ENCODE measurements at places on chromosomes 6 and 20.

- no peak for DNase-seq
Observed at GRCh38 chr20:37379967-37380828, 34.3 kb downstream of the SRC start.

GRCh38 chr20:58622671-58623578 lies 28.2 kb upstream of the STX16 start:
- DNase-seq = no peak

GRCh38 chr6:36650848-36651478 lies 27.6 kb upstream of the CDKN1A start:
- DNase-seq = no peak

DNA sequence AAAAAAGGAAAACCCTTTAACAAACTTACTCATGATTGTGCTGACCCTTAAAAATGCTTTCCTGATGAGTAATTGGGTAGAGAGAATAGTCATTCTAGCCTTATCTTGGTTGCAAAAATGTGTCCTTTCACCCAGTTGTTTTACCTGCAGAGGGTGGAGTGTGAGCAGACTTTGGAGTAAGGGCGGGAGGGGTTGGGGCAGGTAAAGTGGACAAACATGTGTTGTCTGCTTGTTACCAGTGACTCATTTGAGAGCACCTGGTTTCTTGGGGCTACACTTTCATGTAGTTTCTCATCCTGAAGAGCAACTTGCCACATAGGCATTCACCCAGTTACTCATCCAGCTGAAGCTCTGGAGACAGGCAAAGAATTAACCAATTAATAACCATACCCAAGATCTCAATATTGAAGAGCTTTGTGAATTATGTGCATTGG lies 121.1 kb downstream of the TNFRSF21 start:
- no peak for DNase-seq

- no peak for DNase-seq
Observed at GRCh38 chr6:35611240-35611639, 77.5 kb downstream of the FKBP5 start.

DNA sequence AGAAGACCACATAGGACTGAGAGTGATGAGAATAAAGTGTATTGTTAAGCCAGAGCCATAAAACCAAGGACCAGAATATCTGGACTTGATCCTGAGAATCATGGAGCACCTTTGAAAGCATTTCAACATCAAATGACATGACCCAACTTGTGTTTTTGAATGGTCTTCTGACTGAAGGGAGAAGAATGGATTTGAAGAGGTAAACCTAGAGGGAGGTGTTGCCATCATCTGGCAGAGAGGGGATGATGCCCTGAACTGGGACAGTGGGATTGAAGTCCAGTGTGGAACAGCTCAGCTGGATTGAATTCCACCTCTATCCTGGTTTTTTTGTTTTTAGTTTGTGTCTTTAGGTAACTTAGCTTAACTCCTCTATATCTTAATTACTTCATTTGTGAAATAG lies 570.0 kb downstream of the TBC1D32 start:
- DNase-seq = no peak

- no peak for DNase-seq
Observed at GRCh38 chr6:127415096-127415495, 44.1 kb downstream of the KIAA0408 start.

DNA sequence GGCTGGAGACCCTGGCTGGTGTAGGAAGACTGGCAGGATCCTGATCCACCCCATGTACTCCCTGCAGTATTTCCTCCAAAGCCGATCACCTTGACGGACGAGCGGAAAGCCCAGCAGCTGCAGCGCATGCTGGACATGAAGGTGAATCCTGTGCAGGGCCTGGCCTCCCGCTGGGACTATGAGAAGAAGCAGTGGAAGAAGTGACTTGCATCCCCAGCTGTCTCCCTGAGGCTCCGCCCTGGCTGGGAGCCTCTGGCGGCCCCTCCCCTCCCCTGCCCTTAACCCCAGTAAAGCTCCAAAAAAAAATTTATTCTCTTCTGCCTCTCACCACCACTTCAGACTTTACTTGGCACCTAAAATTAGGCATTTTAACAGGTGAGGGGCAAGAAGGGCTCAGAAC lies 7.0 kb downstream of the COX4I2 start:
- no peak for DNase-seq

GRCh38 chr6:159317430-159317829 lies 148.2 kb downstream of the FNDC1 start:
- DNase-seq = no peak

DNA sequence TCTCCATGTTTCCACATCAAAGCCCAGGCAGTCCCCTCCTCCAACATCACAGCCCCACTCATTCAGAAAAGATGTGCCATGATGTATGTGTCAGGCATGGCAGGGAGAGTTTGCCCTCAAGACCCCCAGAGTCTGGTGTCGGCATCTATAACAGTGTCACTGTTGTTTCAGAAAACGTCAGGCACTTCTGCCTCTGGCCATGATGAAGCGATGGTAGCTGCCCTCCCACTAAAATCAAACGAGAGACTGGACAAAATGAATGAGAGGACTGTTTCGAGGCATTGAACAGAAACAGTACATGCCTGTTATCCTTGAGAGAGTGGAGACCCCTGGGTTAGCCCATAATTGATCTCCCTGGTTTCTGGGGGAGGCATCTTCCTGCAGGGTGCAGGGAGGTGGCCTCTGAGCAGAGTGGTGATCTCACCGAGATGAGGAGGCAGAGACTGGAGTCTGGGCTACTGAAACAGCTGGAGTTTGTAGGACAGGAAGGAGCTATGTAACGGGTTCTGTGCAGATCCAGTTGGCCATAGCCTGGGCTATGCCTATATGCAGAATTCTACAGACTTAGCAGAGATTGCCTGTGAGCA lies 144.5 kb downstream of the SYCP2 start:
- no peak for DNase-seq

GRCh38 chr6:107531868-107532267 lies 42.0 kb downstream of the SOBP start:
- DNase-seq = no peak

- no peak for DNase-seq
Observed at GRCh38 chr20:35729283-35729807, 12.7 kb downstream of the RBM39 start.

- DNase-seq = no peak
Observed at GRCh38 chr20:43972692-43973091, 58.0 kb downstream of the TOX2 start.

DNA sequence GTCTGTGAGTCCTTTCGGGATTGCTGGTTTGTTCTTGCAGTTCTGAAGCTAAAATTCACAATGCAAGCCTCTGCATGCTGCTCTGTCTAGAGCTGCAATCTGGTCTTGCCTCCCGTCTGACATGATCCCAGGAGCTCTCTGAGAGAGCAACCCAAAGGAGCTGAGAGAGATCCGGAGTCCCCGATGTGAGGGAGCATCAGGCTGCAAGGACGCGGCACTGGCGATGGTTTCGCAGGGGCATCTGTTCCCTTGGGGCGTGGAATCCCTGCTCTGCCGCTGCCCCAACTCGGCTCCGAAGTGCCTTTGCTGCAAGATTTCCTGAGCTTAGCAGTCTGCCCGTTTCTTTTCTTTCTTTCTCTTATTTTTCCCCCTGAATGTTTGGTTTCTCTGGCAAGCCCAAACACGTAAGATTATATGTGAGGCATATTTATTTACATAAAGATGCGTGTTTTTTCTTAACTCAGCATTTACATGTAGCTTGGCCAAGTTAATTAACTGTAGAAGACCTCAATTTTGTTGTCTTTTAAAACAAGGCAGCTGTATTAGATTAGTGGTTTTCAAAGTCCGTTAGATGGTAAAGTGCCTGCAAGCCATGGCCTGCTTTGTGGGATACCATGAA lies 873.0 kb downstream of the KIF16B start:
- no peak for DNase-seq

DNA sequence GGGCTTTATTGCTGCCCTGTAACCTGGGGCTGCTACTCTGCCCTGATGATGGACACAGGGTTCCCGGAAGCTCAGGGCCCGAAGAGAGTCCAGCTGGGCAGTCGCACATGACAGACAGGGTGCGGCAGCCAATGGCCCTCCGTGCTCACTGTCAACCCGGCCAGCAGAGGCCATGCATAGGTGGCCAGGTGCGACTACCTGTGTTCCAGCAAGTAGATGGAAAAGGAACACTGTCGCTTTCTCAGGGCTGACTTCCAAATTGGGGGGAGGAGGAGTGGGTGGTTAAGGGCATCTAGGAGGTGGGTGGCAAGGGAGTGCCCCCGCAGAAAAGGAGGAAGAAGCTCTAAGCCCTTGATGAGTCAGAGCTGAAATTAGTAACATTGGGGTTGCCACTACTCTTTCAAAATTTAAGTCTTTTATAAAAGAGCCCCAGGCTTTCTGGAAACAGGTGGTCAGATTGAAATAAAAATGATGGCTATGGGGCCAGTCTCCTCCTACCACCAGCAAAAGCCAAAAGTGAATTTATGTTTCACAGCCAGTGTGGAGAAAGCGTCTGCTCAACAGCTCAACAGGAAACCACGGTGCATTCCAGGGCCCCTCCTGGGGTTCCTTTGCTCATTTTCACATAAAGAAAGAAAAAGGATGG lies 2.3 kb upstream of the RAMACL start:
- DNase-seq = no peak

DNA sequence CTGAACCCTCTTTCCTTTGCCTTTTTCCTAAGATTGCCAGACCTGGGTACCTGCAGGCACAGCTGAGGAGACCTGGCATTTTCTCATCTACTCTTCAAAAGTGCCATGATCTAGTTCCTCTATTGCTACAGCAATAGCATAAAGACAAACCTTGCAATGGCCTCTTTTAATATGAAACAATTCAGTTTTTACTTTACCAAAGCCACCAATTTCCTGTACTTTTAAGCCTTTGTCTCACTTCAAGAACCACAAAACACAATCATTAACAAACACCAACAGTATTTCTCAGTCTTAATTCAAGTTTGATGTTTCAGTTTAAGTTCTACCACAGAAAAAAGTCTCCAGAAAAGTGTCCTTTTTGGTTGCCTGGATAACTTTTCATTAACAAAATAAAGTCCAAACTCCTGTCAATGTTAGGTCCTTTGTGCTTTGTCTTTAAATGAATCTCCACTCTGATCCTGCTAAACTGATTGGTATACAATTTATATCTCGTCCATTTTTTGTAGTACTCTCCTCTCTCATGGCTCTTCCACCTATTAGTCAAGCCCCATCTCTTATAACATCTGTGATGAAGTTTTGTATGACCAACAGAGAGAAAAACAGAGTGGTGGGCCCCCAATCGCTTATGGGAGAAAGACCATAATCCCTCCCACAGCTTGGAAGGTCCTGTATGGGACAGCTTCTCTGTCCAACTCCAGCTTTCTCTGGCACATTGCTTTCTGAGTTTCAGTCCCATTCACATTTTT lies 50.5 kb upstream of the THEMIS start:
- DNase-seq = no peak

DNA sequence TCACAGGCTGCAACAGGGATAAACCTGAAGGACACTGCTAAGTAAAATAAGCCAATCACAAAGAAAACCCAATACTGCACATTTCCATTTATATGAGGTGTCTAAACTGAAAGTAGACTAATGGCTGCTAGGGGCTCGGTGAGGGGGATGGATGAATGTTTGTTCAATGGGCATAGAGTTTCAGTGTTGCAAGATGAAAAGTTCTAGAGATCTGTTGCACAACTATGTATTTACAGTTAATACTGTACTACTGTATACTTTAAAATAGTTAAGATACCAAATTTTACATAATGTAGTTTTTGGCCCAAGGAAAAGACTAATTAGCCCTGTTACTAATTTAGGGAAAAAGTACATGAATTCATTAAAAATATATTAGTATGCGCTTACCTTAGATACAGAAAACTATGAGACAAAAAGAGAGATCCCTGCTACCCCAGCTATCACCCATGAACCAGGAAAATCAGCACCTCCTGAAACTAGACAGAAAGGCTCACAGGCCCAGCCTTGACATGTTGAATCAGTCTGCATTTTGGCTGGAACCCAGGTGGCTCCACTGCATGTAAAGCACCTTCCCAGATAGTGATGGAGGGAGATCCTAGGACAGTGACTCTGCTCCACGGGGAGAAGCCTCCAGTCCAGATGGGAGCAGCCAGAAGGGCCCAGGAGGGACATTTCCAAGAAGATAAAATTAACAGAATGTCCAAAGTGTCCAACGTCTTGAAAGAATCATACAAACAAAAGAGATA lies 16.1 kb downstream of the HLA-F start:
- DNase-seq = no peak

GRCh38 chr20:45685896-45686295 lies 15.9 kb upstream of the WFDC11 start:
- DNase-seq = no peak

DNA sequence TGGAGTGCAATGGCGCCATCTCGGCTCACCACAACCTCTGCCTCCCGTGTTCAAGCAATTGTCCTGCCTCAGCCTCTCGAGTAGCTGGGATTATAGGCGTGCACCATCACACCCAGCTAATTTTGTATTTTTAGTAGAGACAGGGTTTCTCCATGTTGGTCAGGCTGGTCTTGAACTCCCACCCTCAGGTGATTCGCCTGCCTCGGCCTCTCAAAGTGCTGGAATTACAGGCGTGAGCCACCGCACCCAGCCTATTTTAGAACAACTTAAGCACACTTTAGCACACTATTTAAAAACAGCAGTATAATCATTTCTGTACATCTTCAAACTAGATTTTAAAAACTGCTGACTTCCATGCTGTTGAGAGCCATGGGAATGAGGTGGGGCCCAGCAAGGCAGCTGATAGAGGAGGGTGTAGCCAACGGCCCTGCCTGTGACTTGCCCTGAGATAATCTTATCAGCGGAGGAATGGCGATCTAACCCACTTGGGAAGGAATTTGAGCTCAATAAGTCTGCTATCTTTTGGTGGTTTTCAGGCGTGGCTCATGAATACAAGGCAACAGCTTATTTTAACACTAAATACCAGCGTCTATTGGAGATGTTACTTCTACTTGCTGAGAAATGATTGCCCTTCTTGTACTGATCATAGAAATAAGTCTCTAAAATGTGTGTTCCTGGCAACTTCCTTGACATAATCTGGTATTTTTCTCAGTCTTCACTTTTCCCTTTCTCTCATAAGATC lies 12.1 kb downstream of the ZDHHC14 start:
- no peak for DNase-seq

GRCh38 chr20:59105581-59105980 lies 58.0 kb upstream of the ZNF831 start:
- no peak for DNase-seq

- DNase-seq = no peak
Observed at GRCh38 chr6:22958677-22959076, 389.3 kb downstream of the HDGFL1 start.

GRCh38 chr20:38651562-38651961 lies 50.0 kb downstream of the ARHGAP40 start:
- no peak for DNase-seq

- DNase-seq = no peak
Observed at GRCh38 chr6:84086056-84086455, 52.5 kb downstream of the MRAP2 start.

Measured in NCI-H187 treated with DMSO at 0.1 percent for 48 hours (cell line).